Amygdala (tissue), 56 donors: ENCODE measurements at places on chromosomes 7 and 10.

DNA sequence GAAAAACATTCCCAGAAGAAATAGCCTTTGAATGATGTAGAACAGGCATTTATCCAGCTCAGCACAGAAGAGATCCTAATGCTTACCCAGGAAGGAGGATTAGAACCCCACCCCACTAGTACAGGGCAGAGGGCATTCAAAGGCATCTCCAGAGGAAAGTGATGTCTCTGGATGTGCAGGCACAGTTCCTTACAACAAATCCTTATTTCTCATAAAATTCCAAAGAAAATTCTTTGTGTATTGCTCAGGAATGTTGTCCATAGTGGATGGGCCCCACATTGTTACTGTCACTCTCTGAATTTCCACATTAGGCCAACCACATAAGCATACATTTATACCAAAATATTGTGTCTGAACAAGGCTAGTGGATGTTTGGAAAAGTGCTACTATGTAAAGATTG is 243.0 kb downstream of the ADRA2A start:
- no peak for DNase-seq

DNA sequence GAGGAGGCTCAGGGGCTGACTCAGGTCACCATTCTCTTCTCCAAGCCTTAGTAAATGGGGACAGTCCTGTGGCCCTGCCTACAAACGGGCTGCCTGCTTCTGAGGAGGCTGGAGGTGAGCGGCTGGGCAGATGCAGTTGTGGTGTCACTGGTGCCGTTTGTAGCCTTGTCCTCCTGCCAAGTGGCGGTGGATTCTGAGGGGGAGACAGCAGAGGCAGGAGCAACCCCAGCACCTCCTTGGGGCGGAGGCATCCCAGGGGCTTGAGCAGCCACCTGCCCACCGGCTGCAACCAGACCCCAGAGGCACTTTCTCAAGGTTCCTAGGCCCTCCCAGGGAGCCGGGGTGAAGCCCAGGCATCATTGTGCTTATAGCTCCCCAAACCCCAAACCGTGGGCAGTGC is 112.5 kb downstream of the ZMIZ1 start:
- DNase-seq: no peak

DNA sequence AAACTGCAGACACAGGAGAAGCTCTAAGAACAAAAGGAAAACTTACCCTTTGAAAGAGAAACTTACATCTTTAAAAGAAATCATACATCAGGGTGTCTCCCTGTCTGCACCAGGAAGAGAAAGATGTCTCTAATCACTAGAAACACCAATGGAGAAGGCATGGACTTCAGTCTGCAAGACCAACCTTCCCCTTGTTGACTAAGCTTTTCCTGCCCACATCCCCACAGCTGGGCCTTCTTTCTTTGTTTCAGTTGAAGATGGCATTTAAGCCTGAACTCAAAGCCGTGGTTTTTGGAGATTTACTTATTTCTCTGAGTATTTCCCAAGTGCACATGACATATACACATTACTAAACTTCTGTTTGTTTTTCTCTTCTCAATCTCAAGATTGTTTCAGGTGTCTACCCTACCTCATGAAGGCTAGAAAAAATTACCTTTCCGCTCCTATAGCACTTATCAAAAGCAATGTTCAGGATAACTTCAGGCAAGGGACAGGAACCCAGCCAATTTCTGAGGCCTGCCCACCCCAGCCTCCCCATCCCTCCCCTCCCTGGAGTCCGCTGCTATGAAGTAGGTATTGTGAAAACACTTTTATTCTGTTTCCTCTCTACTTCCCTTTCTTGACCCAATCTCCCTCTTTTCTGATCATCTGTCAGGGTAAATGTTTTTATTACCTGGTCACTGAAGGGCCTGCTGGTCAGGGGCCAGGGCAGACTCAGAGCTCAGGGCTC is 2.8 kb upstream of the SLC29A3 start:
- no peak for DNase-seq

- no peak for DNase-seq
Measured at GRCh38 chr7:28984631-28985030, 26.5 kb upstream of the TRIL start.

DNA sequence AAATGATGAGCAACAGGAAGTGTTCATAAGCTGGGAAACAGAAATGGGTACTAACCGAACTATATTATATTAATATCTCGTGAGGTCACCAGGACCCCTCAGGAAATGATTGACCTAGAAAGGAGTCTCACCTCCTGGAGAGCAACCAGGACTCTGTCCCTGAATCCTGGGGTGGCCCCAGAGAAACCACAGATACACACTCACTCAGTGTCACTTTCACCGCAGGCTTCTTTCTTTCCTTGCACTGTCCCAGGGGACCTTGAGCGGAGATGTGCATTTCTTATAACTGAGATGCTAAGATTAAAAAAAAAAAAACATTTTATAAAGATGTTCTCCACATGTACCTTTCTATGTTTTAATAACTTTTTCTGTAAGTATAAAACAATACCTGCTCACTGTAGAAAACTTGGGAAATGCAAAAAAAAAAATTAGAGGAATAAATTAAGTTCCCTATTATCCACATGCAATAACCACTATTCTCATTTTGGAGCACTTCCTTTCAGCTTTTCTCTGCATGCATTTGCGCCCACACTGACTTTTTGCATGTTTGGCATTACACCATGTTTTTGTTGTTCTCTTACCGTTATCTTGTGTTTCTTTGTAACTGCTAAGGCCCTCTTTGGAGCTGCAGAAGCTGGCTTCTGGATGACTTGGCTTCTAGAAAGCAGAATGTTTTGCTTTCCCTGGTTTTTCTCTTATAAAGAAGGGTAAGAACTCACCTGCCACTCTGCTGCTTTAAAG is 15.0 kb downstream of the NOD1 start:
- no peak for DNase-seq

DNA sequence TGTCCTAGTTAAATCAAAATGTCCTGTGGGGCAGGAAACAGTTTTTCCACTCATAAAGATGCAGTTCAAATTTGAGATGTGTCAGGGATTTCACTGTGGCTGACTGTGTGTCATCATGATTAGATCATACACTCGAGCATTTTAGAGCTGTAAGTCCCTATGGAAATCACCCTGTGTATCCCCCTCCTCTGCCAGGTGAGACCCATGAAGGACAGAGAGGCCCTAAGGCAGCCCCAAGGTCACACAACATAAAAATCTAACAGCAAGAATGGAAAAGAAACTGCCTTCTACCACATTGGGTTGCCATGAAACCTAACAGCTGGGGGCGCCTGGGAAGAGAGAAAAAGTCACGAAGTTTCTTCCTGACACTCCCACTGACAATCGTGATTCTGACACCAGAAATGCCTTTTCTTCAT is 135.8 kb downstream of the KCNMA1 start:
- DNase-seq: no peak

DNA sequence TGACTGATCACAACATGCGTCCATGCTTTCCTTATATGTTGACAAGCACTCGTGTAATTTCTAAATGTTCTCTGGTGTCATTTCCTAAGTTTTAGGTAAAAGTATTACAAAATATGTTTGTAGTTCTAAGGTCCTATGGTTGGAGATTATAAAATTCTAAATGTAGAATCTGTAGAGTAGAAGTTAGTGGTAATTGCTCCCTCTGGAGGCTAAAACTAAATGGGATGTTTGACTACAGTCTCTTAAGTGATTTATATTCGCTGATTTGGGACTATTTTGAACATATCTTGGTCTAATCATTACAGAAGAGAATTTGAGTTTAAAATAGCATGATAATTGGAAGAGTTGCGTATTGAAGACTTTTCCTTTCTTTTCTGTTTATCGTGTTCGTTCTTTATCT is 74.1 kb downstream of the ZMYND11 start:
- DNase-seq: no peak

GRCh38 chr7:146722986-146723385 is 606.4 kb downstream of the CNTNAP2 start:
- DNase-seq: no peak

DNA sequence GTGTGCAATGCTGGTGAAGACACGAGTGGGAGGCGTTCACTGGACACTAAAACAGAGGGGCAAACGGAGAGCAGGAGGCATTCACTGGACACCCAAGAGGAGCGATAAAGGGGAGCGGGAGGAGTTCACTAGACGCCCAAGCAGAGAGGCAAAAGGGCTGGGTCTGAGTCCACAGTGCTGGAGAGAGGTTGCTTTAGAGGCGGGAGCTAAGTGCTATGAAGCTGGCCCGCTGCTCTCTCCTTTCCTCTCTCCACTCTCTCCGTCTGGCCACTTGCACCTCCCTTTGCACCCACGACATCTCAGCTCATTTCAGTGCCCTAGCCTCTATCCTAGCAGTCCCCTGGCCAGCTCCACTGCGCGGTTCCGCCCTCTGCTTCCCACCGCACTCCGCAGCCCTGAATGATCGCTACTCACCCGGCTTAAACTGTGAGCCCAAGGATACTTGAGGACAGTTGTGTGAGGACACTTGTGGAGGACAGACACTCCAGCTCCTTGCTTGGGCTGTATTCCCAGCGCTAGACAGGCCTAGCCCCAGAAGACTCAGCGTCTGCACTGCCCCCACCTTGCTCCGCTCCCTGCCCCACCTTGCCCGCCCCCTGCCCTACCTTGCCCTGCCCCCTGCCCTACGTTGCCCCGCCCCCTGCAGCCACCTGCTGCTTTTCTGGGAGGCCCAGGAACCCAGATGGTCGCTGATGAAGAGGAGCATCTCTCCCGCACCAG is 78.8 kb upstream of the CPXM2 start:
- DNase-seq: no peak

GRCh38 chr10:11106621-11107374 is 89.1 kb downstream of the CELF2 start:
- DNase-seq: no peak

GRCh38 chr10:99080275-99080945 is 155.2 kb downstream of the HPSE2 start:
- no peak for DNase-seq

DNA sequence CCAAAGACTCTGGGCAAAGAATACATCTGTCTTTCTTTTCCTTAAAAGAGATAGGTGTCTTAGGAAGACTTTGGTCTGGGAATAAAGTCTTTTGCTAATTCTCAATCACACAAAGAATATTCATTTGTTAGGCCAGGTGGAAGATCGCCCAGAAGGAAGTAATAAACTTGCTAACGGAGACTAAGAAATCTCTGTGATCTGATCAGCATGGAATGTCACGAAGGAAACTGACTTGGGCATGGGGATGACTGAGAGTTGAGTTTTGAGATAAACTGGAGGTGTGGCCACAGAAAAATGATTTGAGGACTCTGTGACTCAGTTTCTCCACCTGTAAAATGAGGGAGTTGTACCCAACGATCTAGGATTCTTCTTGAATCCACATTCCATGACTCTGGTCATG is 161.1 kb upstream of the SVIL start:
- DNase-seq: no peak

DNA sequence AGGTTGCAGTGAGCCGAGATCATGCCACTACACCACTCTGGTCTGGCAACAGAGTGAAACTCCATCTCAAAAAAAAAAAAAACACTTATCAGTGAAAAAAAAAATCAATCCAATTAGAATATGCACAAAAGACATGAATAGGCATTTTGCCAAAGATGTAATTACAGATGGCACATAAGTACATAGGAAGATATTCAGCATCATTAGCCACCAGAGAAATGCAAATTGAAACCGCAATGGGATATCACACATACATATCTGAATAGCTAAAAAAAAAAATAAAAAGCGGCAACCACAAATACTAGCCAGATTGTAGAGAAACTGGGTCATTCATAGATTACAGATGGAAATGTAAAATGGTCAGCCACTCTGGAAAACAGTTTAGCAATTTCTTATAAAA is 1310.8 kb downstream of the XPNPEP1 start:
- no peak for DNase-seq

DNA sequence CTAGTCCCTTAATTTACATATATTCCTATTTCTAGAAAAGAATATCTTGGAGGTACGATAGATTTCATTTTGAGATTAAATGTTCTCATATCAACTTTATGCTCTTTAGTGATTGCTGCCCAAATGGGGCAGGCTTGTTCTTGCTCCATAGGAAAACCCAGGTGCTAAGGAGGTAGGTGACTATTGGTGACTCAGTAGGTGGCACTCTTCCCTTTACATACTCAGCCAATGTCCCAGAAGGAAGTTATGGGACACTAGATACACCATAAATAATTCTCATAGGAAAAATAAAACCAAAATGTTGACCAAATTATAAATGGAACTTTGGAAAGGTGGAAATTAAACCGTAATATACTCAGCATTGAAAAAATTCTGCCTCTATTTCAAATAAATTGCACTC is 4.0 kb downstream of the SKAP2 start:
- no peak for DNase-seq

DNA sequence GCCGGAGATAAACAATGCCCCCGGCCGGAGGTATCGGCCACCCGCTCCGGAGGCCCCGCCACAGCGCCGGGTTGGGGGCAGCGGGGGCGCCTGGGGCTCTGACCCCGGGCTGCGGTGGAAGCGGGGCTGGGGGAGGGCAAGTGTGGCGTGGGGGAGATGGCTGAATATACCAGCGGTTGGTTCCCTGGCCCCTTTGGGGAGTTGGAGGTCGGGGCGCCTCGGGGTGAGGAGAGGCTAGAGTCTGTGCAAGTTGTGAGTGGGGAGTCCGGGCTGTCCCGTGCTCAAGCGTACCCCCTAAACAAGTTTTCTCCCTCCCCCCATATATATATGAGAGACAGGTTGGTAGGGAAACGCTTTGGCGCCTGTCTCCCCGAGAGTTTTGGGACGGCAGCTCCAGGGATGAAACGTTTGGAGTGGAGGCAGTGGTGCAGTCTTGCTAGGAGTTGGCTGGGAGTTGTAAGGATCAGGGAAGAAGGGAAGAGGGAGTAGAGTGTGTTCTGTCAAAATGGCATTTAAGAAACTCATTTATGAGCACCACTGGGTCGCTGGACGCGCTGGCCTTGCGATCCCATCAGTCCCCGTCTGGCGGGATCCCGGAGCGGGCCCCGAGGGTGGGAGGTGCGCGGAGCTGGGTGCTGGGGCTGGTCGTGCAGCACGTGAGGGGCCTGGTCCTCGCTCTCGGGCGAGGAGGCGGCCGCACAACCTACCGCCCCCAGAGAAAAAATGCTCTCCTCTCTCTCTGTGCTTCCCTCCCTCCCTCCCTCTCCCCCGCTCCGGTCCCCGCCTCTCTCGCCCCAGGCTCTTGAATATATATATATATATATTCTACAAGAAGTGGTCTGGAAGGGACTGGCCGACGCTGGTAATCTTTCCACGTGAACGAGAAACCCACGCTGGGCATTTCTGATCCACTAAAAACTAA is 1.1 kb downstream of the TET1 start:
- no peak for DNase-seq

DNA sequence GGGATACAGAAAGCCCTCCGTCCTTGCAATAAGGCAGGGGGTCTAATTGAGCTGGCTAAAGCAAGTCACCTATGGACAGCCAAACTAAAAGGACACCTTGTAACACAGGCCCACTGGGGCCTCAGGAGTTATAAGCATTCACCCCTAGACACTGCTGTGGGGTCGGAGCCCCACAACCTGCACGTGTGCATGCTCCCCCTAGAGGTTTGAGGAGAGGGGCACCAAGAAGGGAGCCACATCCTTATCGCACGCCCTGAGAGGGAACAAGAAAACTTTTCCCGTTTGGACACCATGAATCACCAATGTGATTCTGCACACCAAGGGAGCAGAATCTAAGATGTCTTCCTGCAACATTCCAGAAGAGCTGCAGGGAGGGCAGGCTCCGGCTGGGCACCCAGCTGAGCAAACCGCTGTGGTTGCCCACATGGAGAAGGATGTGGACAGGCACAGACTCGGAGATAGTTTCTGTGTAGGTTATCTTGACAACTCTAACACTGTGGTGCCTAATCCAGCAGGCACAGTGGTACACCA is 17.7 kb upstream of the TARP start:
- DNase-seq: no peak
